NCI-H1436 treated with DMSO at 0.1 percent for 48 hours (cell line): ENCODE measurements at places on chromosomes 7 and 10.

DNA sequence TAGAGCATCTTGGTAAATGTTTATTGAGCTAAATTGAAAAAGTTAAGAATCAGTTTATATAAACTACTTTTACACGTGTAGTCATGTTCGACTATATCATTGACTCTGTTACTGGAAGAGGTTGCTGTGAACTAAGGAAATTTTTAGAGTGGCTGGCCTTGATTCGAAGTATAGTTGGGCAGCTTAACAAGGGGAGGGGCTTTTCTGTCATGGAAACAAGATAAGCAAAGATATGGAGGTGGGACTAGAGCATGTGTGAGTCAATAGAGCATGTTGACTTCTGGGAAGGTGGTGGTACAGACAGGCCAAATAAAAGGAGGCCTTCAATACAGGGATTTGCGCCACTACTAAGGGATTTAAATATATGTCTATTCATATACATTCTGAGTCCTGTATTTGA, 7.6 kb downstream of the ATP5F1C start:
- DNase-seq: no peak

GRCh38 chr10:131710142-131710861, 190.5 kb upstream of the PPP2R2D start:
- no peak for DNase-seq

DNA sequence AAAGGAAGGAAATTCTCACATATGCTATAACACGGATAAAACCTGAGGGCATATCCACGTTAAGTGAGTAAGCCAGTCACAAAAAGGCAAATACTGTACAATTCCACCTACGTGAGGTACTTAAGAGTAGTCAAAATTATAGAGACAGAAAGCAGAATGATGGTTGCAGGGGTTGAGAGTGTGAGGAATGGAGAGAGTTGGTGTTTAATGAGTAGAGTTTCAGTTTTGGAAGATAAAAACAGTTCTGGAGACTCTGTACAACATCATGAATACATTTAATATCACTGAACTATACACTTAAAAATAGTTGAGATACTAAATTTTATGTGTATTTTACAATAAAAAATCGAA, 95.1 kb downstream of the SNX13 start:
- DNase-seq: no peak

GRCh38 chr10:14602807-14603533, 171.7 kb downstream of the FAM107B start:
- DNase-seq: no peak

GRCh38 chr7:44200699-44201461, at the start of gene YKT6:
TSS of gene YKT6 (plus strand) at chr7:44200978. CDS start at chr7:44201136, 158 bp downstream.
- peak; percentile 61 for DNase-seq

- DNase-seq: no peak
Measured at GRCh38 chr7:68733219-68734153, 864.8 kb upstream of the AUTS2 start.
